ENCODE measurements at places on chromosomes 1 and 21. TPM values are rescaled to one million over a fixed set of nuclear protein-coding genes. Genes with fewer than 3 reads are reported as not detected.

The GCSAML gene
- 3.7 TPM for total RNA-seq

The OR2L13 gene
- total RNA-seq = 0.12 TPM

The CLCA4 gene
- total RNA-seq = 0.12 TPM

DNA sequence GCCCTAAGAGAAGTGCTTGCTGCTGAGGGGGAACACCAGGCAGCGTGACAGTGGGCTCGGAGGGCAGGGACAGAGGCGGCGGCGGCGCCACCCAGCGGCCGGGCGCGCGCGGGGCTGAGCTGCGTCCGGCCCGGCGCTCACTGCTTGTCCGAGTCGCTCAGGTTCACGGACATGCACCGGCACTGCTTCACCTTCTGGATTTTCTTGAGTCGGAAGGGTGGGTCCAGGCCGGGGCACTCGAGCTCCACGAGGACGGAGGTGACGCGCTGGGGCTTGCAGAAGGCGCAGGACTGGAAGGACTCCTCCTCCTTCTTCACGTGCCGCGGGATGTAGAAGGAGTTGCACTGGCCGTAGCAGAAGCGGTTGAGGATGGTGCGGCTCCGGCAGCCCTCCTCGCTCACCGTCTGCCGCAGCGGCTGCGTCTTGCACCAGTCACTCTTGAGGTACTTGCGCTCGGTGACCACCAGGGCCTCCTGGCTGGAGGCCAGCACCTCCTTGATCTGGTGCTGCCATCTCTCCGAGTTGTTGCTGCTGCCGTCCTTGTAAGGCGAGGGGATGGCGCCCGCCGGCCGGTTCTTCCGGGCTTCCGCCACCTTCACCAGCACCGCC, 119.0 kb downstream of the GREM2 start:
- DNase-seq = peak; percentile 56

GRCh38 chr1:231778009-231778719, 151.6 kb downstream of the DISC1 start:
- no peak for DNase-seq

DNA sequence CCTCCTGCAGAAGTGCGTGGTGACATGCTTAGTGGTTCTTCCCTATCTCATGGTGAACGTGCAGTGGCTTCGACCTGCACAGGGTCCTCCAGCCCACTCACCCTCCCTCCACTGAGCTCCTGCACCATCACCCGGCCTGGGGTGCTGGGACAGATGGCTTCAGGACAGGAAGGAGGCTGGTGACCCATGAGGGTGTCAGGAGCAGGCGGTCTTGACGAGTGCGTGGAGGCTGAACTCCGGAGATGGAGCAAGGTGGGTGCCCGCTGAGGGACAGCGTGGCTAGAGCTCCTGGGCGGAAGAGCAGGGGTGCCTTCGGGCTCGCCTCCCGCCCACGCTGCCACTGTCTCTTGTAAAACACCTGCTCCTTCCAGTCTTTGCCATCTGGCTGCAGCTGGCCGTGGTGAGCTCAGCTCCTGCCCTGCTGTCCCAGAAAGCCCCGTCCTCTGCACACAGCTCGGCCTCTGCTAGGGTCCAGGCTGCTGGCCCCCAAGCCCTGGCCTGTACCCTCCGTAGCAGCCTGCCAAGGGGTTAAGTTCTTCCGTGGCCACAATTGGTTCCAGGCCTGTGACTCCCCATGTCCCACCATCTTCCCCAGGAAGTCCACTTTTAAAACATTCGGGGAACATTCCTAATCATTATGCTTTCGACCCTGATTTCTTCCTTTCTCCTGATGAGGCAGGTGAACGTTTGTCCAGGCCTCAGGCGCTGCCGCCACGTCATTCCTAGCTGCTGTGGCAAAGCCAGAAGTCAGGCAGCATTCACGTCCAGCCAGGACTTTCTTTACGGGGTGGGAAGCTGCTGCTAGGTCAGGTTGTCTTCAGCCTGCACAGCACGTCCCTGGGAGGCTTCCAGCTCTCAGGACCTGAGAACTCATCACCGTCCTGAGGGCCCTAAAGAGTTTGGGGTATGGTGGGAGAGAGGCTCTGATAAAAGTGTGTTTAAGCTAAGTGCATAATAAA, 8.1 kb downstream of the KRTAP10-1 start:
- DNase-seq = no peak

All from testis (tissue), 5 donors.